ENCODE measurements at places on chromosomes 2 and 18. TPM values are rescaled to one million over a fixed set of nuclear protein-coding genes. Genes with fewer than 3 reads are reported as not detected.

- no peak for DNase-seq
Measured at GRCh38 chr18:55841314-55841713, 253.3 kb upstream of the TCF4 start.

DNA sequence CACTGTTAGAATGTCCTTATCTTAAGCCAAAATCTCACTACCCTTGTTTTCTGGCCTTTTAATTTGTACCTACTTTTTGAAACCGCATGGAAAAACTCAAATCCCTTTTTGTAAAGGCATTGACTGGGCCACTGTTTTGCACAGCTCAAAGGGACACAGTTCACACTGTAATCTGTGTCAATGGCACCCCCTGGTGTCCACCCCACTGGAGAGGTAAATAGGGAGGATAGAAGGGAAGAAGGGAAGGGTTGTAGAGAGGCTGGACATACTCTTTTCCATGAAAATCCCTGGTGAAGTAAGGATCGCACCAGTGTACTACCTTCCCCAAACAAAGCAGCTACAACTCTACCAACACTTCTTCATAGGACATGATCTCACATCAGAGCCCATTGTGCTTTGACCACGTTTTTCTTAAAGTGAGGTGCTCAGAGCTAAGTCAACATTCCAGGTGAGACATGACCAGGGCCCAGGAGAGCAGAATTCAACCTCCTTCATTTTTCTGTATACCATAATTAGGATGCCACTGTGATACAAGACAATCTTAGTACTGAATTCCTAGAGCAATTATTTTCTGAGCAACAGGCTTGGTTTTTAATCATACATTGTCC, 92.4 kb upstream of the RMDN2 start:
- peak; percentile 62 for DNase-seq

- DNase-seq, result peak; percentile 60
Measured at GRCh38 chr2:85753525-85754312, at the start of gene ATOH8. Gene ATOH8 (plus strand): TSS chr2:85753991. CDS start chr2:85754190, 199 bp downstream.

GRCh38 chr2:238424313-238424700, 2.4 kb upstream of the ASB1 start:
- no peak for DNase-seq

SH3RF3 gene
- 4.5 TPM for polyA plus RNA-seq

NIF3L1 gene
- polyA plus RNA-seq, result 15.6 TPM
